ENCODE measurements at places on chromosomes 12 and 14.
A peak's percentile ranks its signal among the peaks of the same experiment; 100 is the strongest.

GRCh38 chr12:7483343-7483742 lies 20.2 kb downstream of the CD163 start:
- DNase-seq: no peak

- no peak for DNase-seq
Measured at GRCh38 chr14:101878822-101879528, 85.4 kb upstream of the DYNC1H1 start.

- DNase-seq: no peak
Measured at GRCh38 chr12:18629445-18629844, 108.4 kb downstream of the PLCZ1 start.

DNA sequence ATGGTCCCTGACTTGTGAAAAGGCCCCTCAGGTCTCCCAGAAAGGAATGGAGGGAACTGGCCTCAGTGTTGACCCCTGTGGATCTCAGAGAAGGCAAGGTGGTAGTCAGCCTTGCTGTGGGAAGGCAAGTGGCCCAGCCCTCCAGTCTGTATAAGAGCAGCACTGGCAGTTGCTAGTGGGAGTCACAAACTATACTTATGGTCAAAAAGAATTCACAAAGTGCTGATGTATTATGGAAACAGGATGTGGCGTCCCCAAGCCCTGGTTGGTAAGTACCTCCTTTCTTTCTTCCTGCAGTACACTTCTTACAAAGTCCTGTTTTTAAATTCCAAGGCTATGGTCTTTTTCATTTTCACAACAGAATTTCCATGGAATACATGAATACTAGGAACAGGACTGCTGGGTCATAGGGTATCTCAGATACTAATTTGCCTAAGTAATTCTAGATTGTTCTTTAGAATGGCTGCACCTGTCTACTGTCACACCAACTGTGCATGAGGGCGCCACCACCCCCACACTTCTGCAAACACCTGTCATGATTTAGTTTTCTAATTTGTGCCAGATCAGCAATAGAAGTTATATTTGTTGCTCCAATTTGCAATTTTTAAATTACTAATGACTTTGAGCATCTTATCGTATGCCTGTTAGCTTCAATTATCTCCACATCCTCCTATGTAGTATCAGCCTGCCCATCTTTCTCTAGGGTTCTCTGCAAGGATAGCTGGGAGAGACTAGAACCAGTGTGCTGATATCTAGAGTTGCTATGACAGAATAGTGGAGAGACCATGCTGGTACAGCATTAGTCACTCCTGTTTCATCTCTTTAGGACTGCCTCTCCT lies 40.7 kb upstream of the TMEM263 start:
- no peak for DNase-seq

GRCh38 chr14:94052662-94053061 lies 26.5 kb downstream of the OTUB2 start:
- no peak for DNase-seq

- no peak for DNase-seq
Measured at GRCh38 chr12:43127886-43128549, 424.0 kb downstream of the ADAMTS20 start.

- DNase-seq: peak; percentile 42
Measured at GRCh38 chr12:123983822-123984485, 10.9 kb downstream of the ZNF664 start.

- no peak for DNase-seq
Measured at GRCh38 chr14:74019408-74020137, 424 bp downstream of the BBOF1 start.

- no peak for DNase-seq
Measured at GRCh38 chr12:105713606-105714305, 383.3 kb downstream of the C12orf75 start.

- no peak for DNase-seq
Measured at GRCh38 chr14:98916476-98916875, 355.5 kb downstream of the BCL11B start.

- no peak for DNase-seq
Measured at GRCh38 chr12:90064852-90065801, 356.5 kb upstream of the ATP2B1 start.

DNA sequence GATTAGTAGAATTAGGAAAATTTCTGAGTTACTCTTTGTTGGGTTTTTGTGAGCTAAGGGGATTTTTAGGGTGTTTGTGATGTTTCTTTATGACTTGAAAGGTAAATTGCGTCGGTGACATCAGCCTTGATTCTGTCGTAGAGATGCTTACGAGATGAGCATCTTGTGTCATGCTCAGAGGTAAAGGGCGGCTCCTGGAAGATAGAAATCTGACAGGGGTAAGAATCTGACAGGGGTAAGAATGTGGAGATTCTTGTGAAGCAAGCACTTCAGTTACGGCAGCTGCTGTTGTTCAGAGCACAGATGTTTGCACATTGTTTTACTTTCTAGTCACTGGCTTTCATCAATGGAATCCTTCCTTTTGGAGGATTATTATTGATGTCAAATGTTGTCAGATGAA lies 22.5 kb downstream of the EML1 start:
- DNase-seq: no peak

- DNase-seq: no peak
Measured at GRCh38 chr12:108935159-108935763, 55.4 kb downstream of the DAO start.

DNA sequence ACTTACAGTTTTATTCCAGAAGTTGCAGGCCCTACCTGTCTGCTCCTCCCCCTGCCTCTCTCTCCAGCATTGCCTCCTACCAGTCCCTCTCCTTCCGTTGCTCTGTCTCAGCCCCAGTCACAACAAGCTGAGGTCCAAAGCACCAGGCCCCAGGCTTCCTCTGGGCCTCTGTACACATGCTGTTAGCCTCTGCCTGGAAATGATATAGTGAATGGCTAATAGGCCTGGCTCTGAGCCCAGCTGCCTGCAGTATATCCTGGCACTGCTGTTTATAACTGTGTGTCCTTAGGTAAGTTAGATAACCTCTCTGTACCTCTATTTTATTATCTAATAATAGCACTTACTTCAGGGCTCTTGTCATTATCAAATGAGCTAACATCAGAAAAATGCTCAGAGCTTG lies 114.9 kb upstream of the PWP1 start:
- no peak for DNase-seq

DNA sequence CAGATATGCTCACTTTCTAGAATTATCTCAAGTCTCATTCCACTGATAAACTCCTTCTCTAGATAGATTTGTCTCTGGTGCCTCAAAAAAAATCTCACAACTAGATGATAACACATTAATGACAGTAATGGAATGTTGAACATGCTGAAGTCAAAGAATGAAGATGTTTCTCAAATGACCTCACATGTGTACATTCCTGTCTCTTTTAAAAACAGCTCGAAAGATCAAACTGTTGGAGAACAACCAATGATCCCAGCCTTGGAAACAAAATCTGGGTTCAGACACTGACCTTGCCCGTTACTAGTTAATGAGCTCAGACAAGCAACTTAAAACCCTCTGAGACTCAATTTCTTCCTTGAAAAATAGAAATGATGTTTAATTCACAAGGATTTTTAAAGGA lies 44.7 kb upstream of the KCNJ8 start:
- no peak for DNase-seq

DNA sequence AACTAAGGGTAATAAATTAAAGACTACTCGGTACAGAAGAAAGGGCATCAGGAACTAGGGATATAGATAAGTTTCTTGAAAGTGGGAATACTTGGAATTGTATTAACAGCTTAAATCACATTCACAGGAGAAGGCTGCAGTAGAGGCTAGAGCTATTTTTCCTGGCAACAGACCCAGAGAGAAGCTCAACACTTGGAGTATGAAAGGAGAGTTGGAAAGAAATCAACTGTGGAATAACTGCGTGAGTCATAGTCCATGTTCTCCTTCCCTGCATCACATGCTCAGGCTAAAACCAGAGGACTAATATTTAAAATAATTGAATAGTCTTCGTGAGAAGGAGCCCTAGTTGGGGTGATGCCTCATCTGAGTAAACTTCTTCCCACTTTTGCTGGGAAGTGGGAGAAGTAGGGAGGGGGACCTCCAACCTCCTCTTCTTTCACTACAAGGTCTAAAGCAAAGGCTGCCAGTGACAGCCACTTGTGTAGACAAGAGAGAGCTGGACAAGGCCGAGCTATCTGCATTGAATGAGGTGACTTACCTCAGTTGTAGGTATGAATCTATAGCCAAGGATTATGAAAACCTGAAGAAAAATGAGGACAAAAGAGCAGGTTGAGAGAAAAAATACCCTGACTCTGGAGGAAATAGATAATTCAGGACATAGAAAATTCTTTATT lies 32.7 kb downstream of the DYRK2 start:
- peak; percentile 92 for DNase-seq

DNA sequence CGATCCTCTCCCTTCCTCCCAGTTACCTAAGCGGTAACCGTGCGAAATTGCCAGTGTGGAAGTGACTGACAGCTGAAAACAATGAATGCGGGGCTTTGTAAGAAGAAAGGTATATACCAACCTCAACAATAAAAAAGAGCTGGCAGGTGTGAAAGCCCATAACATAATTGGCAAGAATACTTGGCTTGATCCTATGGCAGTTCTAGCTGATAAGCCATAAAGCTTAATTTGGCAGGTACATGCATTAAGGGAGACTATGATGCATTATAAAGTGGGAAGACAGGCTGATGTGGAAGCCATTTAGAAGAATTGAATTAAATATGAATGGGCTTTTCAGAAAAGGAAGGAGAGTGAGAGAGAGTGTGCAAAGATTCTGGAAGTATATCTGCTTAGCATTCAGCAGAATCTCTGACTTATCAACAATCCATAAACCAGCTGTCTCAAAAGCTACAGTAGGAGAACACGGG lies 71.3 kb downstream of the CRACR2A start:
- no peak for DNase-seq

DNA sequence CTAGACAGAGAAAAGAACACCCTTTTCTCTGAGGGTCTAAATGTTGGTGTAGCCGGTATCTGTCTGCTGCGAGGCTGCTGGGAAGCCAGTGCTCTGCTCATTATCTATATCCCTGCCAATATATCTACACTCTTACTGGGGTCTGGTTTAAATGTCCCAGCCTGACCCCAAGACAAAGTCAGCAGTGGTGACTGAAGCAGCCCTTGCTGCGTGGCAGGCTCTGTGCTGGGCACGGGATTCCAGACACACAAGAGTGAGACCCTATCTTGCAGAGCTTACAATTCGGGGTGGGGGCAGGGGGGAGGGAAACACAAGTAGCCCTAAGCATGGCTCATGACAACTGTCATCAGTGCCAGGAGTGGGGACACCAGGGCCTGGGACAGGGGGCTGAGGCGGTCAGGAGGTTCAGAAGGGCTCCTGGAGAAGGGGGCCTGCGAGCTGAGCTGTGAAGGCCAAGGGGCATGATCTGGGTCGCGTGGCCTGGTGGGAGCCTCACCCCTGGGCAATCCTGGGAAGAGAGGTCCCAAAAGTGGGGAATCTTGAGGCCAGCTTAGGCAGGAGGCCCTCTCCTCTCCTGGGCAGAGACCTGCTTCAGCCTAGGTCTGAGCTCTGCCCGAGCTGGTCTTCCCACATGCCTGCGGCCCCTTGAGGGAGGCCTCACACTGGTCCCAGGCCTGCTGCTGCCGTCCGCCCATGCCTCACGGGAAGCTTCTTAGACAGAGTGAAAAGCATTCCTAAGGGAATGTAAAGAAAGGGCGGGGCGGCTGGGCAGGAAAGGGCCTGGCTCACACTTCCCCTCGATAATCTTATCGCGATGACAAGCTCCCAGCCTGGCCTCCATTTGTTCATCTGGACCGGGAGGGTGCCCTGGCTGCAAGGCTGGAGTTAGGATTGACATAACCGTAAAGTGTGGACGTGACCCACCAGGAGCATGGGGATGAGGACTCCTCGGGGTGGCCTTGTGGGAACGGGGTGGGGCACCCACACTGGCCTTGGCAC lies 7.3 kb upstream of the RCOR1 start:
- no peak for DNase-seq

DNA sequence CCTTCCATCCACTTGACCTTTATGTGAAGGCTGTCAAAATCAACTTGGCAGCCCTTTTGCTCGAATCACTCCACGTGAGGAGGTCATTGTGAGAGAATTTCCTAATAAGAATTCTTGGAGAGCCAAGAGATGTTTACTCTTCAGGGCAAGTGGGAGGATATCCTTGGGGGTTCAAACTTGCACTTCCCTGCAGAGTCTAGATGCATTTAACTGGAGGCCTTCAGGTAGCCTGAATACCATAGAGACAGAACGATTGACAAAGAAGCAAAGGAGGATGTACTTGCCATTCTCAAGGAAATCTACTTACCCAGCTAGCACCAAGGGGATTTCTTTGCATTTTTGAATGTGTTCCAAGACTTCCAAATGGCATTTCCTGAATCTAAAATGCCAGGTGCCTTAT lies 1702.6 kb upstream of the FLRT2 start:
- DNase-seq: no peak

DNA sequence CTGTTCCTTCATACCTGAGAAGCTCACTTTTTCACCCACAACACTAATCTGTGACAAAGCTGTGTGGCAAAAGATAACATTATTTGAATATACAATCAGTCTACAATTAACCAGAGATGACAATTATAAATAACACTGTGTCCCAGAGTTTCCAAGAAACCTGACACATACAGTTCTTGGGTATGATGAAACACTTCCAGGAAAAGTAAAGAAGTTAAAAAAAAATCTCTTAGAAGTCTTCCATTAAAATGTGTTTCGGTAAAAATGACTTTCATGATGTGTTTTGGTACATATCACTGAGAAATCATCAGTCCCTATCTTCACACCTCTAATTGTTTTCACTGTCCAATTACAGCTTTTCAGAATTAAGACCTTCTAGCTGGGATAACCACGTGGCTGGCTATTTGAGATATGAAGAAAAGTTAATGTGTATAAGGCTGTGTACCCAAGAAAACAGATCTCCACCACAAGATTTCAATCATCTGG lies 390.2 kb downstream of the SOX5 start:
- no peak for DNase-seq

- no peak for DNase-seq
Measured at GRCh38 chr14:23483236-23483854, 13.8 kb downstream of the NGDN start.

- no peak for DNase-seq
Measured at GRCh38 chr14:21723431-21724045, 49.9 kb upstream of the OR4E1 start.

GRCh38 chr14:99544991-99545390 lies 59.0 kb downstream of the CCDC85C start:
- DNase-seq: no peak

- DNase-seq: no peak
Measured at GRCh38 chr14:69705706-69706105, 61.2 kb upstream of the SRSF5 start.

DNA sequence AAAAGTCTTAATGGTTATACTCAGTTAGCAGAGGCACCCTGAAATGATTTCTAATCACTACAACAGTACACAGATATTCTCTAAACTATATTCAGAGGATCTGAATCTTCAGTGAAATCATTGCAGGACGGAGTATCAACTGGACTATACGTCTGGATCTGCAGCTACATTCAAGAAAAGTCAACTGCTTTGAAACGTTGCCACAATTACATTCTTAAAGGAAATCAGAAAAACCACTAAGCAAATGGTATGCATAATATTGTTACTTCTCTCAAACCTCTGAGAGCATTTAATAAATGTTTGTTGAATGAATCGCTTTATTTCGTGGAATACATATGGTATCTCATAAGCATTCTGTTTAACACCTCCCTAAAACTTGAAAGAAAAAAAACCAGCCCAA lies 67.4 kb downstream of the MED13L start:
- DNase-seq: no peak

GRCh38 chr14:75479770-75480600 lies 42.3 kb upstream of the BATF start:
- DNase-seq: no peak

- DNase-seq: no peak
Measured at GRCh38 chr14:101351146-101351545, 210.1 kb upstream of the DIO3 start.
